ENCODE measurements at places on chromosomes 7 and 10.

- no peak for DNase-seq
Measured at GRCh38 chr10:83276971-83277370, 862.3 kb upstream of the GHITM start.

DNA sequence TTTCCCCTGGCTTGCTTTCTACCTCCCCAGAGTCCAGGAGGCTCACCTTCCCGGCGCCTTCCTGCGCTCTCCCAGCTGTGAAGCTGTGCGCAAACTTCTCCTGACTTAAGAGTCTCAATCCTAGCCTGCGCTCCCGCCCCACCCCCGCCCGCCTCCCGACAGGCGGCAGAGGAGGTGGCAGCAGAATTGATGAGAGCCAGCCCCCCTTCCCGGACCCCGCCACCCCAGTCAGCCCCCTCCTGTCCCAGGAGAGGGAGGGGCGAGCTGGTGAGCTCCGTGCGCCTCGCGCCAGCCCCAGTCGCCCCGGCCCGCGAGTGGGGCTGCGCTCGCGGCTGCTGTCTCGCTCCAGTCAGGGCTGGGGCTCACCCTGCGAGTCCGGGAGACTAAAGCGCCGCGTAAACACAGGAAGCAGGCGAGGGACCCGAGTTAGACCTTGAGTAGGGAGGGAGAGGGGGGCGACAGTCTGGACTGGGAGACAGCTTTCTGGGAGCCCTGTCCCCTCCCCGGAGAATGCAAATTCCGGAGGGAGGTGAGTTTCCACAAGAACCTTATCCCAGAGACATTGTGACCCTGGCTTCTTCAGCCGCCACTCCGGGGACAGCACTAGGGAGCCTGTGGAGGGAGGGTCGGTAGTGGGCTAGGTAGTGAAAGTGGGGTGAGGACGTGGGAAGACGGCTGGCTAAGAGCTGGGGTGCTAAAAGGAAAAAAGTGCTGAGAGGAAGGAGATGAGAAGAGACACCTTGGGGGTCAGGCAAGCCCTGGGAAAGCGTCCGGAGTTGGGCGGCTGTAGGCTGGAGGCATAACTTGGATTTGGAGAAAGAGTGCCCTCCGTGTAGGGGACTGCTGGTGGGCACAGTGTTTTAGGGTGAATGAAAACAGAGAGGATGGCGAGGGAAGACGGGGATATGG is at the start of gene CALCR:
Gene CALCR (minus strand): TSS at position 79 of the 909 bp plus-strand sequence. CDS start 87,743 bp downstream, outside the sequence.
- DNase-seq = no peak

- DNase-seq = no peak
Measured at GRCh38 chr10:98463976-98464754, 17.4 kb upstream of the HPS1 start.

DNA sequence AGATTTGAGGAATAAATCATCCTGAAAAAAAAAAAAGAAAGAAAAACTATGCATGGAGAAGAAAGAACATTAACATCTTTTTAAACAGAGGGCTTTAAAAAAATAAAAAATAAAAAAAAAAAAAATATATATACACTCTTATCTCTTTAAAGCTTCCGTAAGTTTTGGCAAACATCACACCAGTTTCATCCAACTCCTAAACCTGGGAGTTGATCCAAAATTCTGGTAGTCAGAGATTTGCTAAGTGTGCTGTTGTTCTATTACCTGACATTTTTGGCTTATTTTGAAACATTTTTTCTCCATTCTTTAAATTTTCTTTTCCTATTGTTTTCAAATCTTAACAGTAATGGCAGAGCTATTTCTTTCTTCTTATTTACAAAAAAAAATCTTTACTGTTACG is 273.1 kb downstream of the AGMO start:
- DNase-seq = no peak

GRCh38 chr7:79084423-79084822 is 369.0 kb downstream of the MAGI2 start:
- DNase-seq = no peak

- DNase-seq = no peak
Measured at GRCh38 chr7:87218796-87219544, 562 bp downstream of the TMEM243 start.

DNA sequence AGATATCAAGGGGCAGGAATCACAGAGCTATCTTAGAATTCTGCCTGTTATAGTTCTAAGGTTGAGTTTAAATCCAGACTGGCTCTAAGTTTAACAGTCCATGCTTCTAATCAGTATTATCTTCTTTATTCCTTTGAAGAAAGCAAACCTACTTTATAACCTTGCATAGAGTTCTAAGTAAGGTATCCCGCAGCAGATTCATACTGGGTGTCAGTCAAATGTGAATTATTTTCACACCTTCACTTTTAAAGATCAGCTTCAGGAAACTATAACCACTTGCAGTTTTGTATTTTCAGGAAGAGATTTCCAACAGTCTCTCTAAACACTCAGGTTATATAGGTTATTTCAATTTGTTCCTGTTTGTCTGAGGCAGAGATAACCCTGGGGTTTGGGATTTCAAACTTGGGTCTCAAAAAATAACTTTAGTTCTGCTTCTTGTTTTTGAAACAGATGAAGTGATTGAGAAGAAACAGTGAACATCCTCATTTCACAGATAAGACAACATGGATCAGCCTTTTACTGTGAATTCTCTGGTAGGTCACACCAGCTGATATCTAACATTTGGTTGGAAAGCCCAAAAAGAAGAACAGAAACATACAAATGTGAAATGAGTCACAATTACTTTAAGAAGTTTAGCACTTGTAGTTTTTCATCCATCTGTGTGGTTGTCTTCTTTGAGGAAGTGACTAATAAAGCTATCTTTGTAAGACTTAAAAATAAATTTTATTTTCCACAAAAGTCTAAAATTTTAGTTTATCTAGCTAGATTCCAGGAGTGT is 21.4 kb downstream of the STAMBPL1 start:
- no peak for DNase-seq

DNA sequence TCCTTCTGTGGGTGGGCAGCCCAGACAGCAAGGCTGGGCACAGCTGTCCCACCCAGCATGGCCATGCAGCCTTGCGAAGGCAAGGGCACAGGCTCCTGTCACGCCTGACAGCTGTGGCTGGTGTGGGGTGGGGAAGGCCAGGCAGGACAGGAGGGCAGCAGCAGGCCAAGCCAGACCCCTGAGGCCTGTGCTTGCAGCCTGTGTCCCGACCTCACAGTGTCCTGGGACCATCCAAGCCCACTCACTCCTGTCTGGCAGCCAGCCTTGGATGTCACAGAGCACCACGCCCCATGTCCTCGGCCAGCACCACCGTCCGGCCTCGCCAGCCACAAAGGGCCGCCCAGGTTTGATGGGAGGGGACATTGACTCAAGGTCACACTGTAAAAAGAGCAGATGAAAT is 85.5 kb upstream of the LRRC4 start:
- DNase-seq = no peak

GRCh38 chr7:28272461-28272877 is 91.9 kb upstream of the JAZF1 start:
- DNase-seq = peak; percentile 45

- no peak for DNase-seq
Measured at GRCh38 chr10:107618504-107618994, 454.0 kb upstream of the SORCS1 start.

Data from AG09319 (cell line).